ENCODE measurements at places on chromosomes 3 and 15.

DNA sequence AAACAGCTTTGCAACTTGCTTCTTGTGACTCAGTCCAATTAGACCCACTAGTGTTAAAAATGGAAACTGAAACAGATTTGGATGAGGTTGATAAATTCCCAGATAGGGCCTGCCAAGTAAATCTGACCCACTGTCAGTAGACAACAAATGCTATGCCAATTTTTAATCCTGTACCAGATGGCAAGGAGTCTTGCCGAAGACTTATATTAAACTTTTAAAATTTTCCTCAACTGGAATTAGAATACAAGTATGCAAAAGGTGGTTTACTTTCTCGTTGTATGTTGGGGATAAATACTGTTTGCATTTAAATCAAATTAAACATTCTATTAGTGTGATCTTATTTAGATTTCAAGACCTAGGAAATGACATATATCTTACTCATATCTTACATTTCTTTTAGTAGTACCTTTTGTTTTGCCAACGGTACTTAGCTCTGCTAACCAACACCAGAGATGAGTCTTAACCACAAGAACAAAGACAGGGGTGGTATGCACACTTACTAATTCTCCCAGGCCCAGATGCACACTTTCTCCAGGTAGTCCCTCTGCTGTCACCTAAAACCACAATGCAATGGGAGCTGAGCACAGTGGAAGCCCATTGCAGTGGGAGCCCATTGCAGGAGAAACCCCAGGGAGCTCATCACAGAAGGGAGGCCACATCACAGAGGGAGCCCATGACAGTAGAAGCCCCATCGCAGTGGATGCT lies 77.8 kb downstream of the WWTR1 start:
- DNase-seq, result no peak

DNA sequence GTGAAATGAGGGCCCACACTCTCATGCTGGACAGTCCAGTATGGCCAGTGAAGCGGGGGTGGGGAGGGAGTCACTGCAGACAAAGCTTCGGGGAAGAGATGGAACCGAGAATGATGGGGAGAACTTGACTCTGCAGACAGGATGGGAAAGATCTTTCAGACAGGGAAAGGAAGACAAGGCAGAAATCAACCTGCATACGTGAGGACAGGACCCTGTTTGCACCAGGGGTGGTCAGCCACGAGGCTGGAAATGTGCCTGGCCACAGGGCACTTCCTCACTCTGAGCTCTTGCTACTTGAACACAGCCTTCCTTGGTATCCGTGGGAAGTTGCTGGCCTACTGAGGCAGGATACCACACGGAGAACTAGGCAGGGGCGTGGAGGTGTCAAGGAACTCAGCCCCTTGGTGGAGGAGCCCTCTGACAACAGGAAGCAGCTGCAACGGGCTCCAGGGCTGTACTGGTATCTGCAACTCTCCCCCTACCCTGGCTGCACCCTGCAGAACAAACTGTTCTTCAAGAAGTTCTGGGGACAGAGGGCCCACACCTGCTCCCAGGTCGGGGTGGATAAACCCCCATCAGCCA lies 9.3 kb upstream of the SRP14 start:
- DNase-seq, result no peak

DNA sequence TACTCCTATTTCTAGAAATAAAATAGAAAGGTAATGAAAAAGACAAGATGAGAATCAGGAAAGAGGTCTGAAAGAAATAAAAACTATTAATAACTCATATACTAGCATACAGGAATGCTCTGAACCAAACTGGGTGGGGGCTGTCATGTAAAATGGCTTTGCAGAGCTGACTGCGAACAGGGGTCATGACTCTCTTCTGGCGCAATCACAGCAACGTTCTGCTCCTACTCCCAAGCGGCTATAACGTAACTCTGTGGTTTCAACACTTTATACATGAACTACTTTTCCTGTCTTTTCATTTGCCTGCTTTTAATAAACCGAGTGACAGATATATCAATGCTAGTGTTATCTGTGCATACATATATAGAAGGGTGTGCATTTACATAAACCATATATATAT lies 116.7 kb downstream of the DLG1 start:
- no peak for DNase-seq

DNA sequence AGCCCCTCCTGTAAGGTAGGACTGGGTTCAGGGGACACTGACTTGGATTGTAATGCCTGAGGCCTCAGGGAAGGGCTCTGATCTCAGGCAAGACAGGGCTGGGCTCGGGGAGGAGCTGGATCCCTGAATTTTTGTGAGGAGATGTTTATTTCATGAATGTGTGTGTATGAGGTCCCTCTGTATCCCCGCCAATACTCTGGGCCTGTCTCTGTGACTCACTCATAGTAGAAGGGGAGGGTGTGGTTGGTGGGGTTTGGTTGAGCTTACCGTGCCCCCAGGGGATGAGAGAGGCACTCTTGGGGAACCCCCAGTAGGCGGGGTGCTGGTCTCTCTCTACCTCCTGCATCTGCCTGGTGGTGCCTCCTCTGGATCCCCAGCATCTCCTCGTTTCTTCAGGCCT lies 28.1 kb downstream of the RPSA start:
- no peak for DNase-seq

GRCh38 chr3:24493746-24494617 lies 668 bp downstream of the THRB start:
- no peak for DNase-seq

DNA sequence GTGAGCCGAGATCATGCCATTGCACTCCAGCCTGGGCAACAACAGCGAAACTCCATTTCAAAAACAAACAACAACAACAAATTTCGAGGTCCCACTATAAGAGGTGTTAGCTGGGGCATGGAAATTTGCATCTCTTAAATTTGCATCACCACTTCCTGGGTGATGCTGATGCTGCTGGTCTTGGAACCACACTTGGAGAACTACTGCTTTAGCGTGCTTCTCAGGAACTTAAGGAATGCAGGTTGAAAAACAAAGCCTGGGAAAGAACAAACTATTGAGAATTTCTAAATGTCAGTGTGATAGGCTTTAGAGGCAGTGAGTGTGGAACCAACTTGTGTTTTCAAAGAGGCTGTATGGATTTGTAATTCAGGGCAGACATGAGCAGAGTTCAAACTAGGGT lies 858.4 kb upstream of the ARPP21 start:
- DNase-seq, result no peak

DNA sequence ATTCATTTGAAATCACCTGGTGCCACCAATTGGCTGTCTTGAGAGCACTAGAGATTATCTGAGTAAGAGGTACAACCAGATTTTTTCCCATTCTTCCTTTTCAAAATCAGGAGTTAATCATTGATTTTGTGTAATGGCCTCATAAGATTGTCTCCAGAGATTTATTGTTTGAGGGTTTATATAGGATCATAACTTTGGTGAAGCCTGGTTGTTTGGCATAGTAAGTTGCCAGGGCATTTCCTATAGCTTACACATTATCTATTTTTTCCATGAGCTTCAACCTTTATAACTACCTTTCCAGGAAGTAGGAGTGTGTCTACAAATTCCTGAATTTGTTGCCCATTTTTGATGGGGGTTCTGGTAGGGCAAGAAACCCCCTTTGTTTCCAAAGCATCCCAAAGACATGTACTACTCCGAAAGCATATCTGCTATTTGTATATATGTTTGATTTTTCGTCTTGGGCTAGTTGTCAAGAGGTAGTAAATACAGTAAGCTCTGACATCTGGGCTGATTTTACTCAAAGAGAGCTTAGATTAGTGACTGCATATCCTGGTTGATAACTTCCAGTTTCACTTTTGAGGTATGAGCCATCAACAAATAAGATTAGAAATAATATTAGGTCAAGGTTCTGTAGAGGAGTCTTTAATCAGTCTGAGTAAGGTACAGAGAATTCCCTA lies 11.7 kb upstream of the PRR23B start:
- no peak for DNase-seq

DNA sequence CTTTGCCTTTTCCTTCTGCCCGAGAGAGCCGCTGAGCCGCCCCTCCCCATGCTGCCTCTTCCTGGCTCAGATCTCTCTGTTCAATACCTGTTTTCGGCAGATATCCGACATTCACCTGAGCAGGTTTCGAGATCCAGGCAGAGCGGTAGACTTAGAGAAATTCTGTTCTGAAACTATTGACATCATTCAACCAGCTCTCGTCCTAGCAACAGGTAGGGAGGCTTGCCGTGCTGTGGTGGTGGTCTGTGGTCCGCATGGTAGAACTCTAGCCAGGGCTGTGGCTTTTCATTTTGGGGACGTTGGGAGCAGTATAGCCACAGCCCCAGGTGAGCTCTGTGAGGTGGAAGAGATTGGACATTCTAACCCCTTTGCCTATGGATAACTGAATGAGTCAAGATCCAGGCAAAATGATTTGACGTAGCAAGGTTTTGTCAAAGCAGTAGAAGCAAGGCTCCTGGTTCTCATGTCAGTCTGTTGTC lies 810 bp downstream of the TMEM62 start:
- DNase-seq, result no peak

- DNase-seq, result no peak
Measured at GRCh38 chr3:30919564-30919963, 25.1 kb upstream of the GADL1 start.

DNA sequence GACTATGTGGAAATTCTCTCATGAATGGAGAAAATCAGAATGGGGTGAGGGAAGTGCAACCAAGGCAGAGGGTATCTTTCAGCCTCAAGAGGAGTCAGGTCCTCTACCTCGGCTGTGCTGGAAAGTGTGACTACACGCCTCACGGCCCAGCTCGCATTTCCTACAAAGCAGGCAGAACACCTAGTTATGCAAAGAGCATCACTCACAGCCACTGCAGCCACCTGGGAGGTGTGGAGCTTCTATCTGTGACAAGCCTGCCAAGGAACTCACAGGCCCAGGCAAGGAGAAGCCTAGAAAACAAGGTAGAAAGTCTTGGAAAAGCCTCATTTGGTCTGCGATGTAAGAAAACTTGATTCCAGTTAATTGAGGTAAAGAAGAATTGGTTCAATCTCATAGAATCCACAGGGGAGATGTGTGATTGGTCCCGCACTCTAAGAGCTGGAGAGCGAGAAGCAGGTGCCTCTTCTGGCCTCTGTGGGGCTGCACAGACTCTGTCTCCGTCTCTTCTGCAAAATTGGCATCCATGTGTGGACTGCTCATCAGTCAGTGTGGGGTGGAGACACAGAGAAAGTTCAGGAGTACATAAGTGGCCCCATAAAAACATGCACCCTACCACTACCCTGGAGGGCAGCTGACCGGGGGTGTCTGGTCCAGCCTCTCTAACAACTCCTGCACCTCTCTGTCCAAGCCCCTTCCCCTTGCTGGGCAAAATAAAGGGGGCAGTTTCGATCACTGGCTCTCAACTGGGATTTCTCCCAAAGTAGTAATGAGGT lies 76.8 kb downstream of the TAMM41 start:
- DNase-seq, result no peak

DNA sequence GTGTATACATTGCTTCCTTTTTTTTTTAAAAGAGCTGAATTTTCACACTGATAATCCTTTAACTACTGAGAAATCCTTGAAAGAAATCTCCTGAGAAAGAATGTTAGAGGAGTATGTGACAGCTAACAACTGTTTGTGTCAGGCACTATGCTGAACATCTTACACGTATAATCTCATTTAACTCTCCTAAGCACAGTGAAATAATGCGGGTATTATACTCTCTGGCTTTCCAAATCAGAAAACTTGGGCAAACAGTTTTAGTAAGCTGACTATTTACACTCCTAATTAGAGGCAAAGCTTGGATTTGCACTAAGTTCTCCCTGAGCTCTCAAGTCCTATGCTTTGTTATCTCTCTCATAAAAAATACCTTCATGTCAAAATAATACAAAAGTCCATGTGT lies 69.3 kb downstream of the SMARCC1 start:
- DNase-seq, result no peak

- no peak for DNase-seq
Measured at GRCh38 chr3:150248116-150248887, 159.8 kb upstream of the TSC22D2 start.

- DNase-seq, result no peak
Measured at GRCh38 chr15:83324799-83325198, 40.3 kb upstream of the BNC1 start.

- DNase-seq, result no peak
Measured at GRCh38 chr15:100653608-100654007, 51.2 kb downstream of the ASB7 start.

DNA sequence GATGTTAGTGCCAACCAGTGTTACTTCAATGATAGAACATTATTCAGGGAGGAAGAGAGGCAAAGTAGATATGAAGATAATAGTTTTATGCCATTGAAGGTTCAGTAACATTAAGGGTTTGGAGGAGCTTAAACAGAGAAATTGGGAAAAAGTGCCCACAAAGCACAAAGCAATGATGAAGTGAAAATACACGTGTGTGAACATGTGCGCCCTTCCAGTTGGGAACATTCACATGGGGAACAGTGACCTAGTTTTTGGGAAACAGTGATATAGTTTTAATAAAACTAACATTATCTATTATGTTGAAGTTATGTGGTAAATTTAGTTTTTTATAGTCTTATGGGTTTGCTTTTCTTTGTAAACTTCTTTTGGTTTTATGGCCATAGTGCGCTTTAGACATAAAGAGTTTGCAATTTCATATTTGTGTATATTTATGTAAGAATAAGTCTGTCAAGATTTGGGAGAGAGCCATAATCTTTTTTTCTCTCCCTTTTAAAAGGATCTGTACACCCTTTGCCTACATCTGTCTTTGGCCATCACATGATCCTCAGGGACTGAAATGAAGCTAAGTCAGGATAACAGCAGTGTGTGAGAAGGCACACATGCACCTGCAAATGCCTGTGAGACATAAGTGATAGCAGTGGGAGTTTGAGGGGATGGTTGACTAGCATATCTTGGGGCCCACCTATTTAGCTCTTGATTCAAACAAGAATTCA lies 450.3 kb upstream of the THRB start:
- no peak for DNase-seq

GRCh38 chr15:99492716-99493115 lies 73.1 kb upstream of the MEF2A start:
- DNase-seq, result no peak

- DNase-seq, result no peak
Measured at GRCh38 chr3:12221663-12222062, 63.0 kb upstream of the TIMP4 start.

DNA sequence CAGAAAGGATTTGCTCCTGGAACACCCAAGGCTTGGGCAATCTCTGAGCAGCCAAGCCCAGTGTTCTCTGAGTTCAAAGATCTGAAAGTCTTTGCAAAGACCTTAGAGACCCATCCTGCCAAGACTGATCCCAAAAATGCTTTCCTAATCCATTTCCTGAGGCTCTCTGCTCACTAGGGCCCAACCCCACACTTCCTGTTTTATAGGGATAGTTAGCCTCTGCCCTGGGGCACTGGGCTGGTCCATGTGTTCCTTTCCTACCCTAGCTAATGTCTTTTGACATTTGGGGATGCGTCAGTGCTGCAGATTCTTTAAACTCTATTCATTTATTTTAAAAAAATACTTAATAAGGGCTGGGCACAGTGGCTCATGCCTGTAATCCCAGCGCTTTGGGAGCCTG lies 372.7 kb downstream of the ROBO2 start:
- no peak for DNase-seq

All from stimulated activated CD8-positive, alpha-beta memory T cell treated with anti-CD3 and anti-CD28 coated beads, Interleukin-12 subunit alpha, Interleukin-12 subunit beta, amount 100 ng/mL, for 4 hours (primary cell).